NCI-H2107 (cell line): ENCODE measurements at places on chromosomes 7 and 10.
A peak's percentile ranks its signal among the peaks of the same experiment; 100 is the strongest.

DNA sequence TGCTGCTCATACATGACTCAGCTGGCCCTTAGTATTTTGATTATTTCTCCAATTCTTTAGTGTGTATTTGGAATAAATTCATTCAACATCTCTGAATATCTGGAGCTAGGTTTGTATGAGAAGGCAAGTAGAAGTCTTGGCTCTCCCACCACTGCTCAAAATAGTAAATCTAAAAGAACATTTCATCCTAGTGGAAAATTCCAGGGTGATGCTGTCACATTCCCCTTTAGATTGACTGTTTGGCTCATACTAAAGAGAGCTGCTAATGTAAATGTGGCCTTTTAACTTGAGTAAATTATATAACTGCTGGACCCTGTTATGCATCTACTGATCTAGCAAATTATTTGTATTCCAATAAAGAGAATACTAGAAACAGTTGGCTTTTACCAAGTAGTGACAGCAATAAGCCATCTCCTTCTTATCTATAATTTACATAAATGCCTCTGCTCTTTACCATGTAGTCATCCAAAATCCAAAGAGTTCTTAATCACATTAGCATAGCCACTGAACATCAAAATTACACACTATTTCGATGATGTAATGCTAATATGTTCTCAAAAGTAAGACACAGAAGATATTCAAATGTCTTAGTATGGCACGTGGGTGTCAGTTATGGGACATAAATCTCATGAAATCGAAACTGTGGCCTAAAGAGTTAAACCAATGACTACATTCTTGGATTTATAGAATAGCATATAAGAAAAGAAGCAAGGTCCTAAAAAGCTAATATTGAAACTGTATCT, 86.9 kb upstream of the KCND2 start:
- DNase-seq: no peak

DNA sequence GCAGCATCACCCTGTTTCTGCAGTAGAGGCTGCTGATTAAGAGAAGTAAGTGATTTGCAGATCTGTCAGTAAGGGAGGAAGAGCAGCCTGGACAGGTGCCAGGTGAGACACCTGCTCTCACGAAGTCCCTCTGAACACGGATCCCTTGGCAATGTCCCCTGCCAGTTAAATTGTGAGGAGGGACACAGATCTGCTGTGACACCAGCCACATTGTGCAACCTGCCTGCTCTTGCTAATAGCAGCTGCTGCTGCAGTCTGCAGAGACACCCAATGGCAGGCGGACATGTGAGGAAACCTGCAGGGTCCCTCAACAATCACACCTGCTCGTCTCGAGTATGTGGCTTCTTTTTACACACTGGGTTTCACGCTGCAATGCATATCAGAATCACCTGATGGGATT, 31.9 kb downstream of the ANXA11 start:
- peak; percentile 53 for DNase-seq

DNA sequence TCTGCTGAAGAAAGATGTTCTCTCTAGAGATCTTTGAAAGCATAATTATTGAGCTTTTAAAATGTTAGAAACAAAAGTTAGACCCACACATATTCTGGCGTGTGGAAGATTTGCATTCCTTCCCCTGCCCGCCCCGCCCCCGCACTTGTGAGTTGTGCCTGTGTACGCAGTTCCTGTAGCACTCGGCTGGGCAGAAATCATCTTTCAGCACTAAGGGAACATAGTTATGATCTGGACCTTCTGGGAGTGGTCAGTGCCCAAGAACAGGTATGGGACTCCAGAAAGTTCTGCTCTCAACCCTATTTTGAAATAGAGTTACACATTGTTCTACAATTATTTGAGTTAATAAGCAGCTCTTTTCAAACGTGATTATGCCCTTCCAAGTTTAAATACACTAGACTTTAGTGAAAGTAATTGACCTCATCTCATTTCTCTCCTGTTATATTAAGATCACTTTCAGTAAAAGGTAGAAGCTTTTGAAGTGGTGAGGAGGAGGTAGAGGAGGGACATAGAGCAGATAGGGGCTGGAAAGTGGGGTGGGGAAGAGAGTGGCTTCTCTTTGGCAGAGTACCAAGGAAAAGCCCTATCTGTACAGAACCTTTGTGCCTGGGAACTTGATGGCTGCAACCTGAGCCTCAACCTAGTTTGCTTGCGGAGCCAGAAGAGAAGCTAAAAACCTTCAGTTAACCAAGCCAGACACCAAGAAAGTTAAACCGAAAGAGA, 5.7 kb downstream of the BLVRA start:
- DNase-seq: no peak

DNA sequence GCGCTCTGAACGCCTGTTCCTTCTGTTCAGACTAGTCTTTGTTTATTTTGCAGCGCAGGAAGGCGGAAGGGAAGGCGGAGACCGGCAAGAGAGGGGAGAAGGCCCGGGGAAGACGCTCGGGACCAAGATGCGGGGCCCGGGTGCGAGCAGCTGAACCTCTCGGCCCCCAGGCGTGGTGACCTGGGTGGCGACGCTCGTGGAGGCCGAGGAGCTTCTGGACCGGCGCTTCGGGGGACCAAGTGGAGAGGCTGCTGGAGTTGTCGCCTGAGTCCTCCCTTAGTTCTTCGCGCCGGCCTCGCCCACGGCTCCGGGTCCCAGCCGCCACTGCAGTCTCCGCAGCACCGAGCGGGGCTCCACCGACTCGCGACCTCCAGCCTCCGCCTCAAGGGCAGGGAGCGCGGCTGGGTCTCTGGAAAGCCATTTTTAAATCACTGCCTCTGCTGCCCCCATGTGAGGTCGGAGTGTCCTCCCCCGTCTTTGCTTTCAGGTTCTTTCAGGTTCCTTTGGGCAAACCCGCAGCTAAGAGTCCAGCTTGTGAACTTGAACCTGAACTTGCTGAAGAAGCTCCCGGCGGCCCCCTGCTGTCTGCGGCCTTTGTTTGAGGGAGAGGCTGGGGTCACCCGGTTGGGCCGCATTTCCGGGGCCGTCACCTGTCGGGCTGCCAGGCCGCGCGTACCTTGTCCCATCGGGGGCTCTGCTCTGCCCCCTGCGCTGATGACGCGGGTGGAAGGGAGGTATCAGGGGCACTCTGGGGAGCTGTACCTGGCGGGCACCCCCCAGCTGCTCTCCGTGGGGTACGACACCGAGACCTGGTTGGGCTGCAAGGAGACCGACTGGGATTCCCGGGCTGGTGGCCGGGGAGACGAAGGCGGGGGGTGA, 136.0 kb downstream of the KIF20B start:
- no peak for DNase-seq

DNA sequence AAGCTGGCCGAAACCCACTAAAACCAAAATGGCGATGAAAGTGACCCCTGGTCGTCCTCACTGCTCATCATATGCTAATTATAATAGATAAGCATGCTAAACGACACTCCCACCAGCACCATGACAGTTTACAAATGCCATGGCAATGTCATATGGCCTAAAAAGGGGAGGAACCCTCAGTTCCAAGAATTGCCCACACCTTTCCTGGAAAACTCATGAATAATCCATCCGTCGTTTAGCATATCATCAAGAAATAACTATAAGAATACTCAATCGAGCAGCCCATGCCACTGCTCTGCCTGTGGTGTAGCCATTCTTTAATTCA, 422.0 kb downstream of the CALN1 start:
- DNase-seq: no peak

GRCh38 chr10:98244586-98244985, 23.4 kb downstream of the LOXL4 start:
- no peak for DNase-seq

- no peak for DNase-seq
These were observed 291.5 kb downstream of the SDK1 start for GRCh38 chr7:3592401-3593134.

DNA sequence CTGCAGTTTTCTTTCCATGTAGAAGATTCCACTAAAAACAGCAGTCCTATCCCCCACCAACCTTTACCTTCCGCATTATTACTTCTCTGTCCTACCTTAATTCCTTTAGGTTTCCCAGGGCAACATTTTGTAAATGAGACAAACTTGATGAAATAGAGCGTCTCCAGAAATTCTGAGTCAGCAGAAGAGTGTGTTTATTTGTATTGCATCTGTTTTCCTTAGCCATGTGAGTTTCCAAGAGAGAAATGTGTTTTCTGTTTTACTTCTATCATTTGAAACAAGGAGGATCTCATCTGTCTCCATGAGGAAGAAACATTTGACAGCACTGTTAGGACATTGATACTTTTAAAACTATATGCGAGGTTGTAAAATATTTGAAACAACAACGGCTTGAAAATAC, 244.2 kb upstream of the PLXDC2 start:
- no peak for DNase-seq

DNA sequence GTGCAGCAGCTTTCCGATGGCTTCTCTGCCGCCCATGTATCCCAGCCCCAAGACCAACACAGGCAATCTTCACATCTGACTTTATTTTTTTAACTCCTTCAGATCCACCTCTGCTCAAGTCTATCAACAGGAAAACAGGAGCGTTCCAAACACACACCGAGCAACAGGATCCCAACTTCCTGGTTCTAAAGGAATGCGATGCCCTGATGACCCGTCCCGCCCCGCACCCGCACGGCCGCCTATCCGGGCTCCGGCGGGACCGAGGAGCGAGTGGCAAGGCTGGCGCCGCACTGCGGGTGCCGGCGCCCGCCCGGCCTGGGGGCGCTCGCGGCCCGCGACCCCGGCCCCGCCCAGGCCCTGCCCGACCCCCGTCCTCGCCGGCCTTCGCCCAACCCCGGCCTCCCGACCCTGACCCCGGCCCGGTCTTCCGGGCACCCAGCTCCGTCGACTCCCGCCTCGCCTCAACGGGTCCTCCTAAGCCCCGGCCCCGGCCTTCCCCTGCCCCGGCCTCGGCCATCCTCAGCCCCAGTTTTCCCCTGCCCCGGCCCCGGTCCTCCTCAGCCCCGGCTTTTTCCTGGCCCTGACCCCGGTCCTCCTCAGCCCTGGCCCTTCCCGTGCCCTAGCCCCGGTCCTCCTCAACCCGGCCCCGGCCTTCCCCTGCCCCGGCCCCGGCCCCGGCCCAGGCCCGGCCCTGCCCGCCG, 730 bp downstream of the LARP4B start:
- no peak for DNase-seq

- DNase-seq: no peak
These were observed 43.8 kb downstream of the EXOC6 start for GRCh38 chr10:92891885-92892690.

DNA sequence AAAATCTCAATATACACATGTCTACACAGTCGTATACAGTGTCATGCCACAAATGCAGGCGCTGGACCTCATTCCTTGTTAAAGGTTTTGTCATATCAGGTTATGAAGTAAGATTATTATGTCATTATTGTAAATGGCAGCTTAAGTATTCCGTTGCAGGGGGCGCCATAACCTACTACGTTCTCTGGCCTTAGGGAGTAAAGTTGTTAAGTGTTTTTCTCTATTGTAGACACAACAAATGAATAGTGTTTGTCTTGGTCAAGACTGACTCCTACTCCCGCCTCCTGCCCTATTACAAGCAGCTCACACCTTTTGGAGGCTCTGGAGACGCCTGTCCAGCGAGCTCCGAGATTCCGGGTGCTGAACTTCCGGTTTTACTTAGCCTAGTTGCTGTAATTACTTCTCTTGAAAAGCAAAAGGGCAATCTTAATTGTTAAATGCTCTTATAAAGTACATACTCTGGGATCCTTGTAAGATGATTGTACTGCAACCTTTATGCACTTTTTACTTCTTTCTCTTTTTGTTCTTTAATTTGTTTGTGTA, 994 bp downstream of the GATAD1 start:
- peak; percentile 24 for DNase-seq

GRCh38 chr10:44385696-44386441, 972 bp upstream of the CXCL12 start:
- DNase-seq: no peak

DNA sequence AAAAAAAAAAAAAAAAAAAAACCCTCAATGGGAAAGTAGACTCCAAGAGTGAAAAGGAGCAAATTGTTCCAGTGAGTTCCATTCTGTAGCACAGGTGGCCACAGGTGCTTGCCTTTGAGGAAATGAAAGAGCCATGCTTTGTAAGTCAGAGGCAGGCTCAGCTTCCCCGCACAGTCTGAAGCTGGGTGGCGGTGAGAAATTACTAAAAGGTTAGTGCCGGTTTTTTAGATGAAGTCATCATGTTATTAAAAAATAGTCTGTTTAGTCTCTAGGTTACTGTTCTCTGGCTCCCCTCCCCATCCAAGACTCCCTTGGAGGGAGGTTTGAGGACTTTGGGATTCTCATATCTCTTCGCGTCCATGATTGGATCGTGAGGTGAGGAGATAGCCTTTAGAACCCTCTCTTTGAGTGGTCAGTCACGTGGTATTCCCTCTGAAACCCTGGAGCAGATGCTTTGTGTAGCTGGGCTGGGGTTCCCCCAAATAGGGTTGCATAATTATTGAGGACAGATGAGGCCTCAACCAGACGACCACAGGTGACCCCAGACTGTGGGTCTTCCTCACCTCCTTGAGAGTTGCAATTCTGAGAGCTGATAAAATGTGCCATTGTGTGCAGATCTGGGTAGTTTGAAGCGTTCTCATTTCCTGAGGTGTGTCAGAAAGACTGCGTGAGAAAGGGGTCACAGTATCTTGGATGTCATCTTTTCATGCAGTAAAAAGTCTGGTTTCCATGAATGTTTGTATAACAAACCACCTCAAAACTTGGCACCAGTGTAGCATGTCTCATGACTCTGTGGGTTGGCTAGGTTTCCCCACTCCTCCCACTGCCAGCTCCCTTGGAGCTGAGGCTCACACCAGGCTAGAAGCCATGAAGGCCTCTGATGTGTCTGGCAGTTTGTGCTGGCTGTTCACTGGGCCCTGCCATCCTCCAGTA, 27.1 kb downstream of the OGDH start:
- DNase-seq: no peak

DNA sequence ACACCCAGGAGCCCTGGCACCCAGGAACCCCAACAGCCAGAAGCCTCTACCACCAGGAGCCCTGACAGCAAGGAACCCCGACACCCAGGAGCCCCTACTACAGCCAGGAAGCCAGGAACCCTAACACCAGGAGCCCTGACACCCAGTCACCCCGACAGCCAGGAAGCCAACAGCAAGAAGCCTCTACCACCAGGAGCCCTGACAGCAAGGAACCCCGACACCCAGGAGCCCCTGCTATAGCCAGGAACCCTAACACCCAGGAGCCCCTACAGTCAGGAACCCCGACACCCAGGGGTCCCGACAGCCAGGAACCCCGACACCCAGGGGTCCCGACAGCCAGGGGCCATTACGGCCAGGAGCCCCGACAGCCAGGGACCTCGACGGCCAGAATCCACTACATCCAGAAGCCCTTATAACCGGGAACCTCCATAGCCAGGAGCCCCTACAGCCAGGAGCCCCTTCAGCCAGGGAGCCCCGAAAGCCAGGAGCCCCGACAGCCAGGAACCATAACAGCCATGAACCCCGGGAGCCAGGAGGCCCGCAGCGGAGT, 440 bp upstream of the GLRX3 start:
- DNase-seq: no peak

GRCh38 chr10:6336016-6336415, 133.3 kb downstream of the PFKFB3 start:
- no peak for DNase-seq

GRCh38 chr7:39312254-39312989, 253.8 kb upstream of the YAE1 start:
- DNase-seq: no peak

DNA sequence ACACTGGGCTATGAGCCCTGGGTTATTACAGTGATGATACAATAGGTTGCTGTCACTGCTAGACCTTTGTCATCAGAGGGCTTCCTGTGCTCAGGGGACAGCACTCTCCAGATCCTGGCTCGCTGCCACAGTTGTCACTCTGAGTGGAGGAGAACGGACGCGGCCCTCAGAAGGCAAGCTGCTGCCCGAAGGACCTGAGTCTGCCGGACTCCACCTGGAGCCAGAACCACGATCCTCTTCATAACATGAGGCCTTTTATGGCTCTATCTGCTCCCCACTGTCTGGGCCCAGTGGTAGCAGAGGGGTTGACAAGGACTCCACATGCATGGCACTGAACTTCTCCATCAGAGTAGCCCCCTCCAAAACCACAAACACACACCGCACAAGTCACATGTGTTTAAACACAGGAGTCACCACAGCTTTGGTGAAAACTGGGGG, 94.7 kb upstream of the EFCAB10 start:
- DNase-seq: peak; percentile 25
